ENCODE measurements at places on chromosomes 16 and 17. TPM values are rescaled to one million over a fixed set of nuclear protein-coding genes. Genes with fewer than 3 reads are reported as not detected.

- DNase-seq = no peak
Measured at GRCh38 chr16:71629278-71630016, 3.5 kb downstream of the MARVELD3 start.

GRCh38 chr17:72189768-72190593, 69.2 kb downstream of the SOX9 start:
- DNase-seq = no peak

- DNase-seq = no peak
Measured at GRCh38 chr16:239948-240277, 5.3 kb downstream of the FAM234A start.

DNA sequence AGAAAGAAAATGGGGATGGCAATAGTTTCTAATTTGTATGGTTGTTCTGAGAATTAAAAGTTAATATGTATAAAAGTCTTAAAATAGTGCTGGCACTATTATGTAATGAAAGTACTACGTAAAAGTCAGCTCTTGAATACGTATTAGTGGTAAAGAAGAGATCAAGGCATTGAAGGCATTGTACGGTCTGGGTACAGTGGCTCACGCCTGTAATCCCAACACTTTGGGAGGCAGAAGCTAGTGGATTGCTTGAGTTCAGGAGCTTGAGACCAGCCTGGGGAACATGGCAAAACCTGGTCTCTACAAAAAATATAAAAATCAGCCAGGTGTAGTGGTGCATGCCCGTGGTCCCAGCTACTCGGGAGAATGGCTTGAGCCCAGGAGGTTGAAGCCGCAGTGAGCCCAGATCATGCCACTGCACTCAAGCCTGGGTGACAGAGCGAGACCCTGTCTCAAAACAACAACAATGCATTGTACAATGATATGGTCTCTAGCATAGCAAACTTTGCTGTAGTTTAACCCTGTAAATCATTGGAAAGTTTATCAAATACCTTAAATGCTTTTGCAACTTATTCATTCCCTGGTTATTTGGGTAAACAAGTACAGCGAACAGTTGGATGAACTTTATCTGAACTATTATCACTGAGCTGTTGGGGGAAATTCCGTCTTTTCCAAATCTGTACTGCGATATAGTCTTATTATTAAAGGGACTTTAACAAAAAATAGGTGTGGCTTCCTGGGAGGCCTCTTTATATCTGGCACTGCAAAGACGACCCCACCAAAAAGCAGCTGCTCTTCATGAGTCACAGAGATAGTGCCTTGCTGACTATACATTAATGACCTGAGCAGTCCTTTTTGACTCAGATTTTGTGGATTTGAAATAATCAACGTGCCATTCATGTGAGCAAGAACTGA, 73.6 kb downstream of the GPRC5B start:
- DNase-seq = no peak

- DNase-seq = no peak
Measured at GRCh38 chr17:50204431-50204830, 3.0 kb upstream of the COL1A1 start.

- no peak for DNase-seq
Measured at GRCh38 chr17:83037084-83037873, 42.1 kb upstream of the METRNL start.

ODAD4 gene
- 6.8 TPM for polyA plus RNA-seq
